Ammon's horn (tissue), 1 donor: ENCODE measurements at places on chromosomes 3 and 15.

- DNase-seq = no peak
These were observed 108.7 kb downstream of the GALK2 start for GRCh38 chr15:49278751-49279150.

- peak; percentile 14 for DNase-seq
These were observed 47.2 kb upstream of the KPNA4 start for GRCh38 chr3:160612386-160613075.

GRCh38 chr3:38327335-38328009 lies 19.1 kb upstream of the XYLB start:
- DNase-seq = no peak

GRCh38 chr3:127260826-127261555 lies 26.9 kb downstream of the PRR20G start:
- no peak for DNase-seq

- no peak for DNase-seq
These were observed 6.5 kb downstream of the KLF13 start for GRCh38 chr15:31333119-31333518.

- DNase-seq = peak; percentile 24
These were observed 53.0 kb downstream of the GAP43 start for GRCh38 chr3:115676336-115676735.

- DNase-seq = no peak
These were observed 69.8 kb downstream of the HES1 start for GRCh38 chr3:194205675-194206133.

DNA sequence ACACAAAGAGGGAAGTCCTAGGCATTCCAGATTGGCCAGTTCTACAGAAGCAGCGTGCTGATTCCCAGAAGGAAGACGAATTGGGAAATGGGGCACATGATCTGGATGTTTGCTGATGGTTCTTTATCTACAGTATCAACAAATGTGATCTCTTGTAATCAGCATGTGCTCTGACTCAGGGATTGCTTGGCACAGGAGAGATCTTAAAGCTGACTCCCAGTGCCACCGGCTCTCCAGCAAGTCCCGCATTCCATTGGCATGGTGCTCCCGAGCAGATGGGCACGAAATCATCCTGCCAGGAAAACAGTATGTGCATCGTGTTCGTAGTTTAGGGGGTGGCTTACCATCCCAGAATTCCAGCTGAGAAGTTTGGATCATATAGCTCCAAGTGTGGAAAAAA lies 259.9 kb upstream of the NR2F2 start:
- no peak for DNase-seq

DNA sequence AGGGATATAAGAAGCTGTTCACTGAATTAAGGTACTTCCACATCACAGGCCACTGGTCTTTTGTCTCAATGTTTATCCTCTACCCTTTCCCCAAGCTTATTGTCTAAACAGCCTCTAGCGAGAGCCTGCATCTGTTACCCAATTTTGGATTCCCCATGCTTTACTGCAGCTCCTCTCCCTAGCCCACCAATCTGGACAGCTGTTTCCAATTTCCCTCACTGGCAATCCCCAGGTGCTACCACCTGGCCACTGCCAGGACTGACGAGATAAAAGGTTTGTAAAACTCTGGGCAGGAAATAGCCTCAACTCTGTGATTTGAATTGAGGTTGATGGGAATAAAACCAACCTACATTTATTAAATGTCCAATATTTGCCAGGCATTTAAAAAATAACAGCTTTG lies 58.0 kb upstream of the TEX9 start:
- no peak for DNase-seq

- no peak for DNase-seq
These were observed 8.2 kb downstream of the HDC start for GRCh38 chr15:50257332-50257731.

DNA sequence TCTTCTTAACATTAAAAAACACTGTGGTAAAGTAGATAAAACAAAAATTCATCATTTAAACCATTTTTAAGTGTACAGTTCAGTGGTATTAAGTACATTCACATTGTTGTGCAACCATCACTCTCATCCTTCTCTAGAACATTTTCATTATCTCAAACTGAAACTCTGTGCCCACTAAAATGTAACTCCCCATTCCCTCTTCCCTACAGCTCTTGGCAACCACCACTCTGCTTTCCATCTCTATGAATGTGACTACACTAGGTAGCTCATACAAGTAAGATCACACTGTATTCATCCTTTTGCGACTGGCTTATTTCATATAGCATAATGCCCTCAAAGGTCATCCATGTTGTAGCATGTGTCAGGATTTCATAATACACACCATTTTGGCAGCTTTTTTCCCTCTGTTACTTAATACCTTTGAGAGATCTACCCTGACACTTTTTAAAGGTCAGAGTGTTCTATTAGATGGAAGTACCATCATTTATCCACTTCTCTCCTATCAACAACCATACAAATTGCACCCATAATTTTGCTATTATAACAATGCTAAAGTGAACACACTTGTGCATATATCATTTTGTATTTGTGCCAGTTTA lies 42.9 kb upstream of the FRMD4B start:
- DNase-seq = no peak

DNA sequence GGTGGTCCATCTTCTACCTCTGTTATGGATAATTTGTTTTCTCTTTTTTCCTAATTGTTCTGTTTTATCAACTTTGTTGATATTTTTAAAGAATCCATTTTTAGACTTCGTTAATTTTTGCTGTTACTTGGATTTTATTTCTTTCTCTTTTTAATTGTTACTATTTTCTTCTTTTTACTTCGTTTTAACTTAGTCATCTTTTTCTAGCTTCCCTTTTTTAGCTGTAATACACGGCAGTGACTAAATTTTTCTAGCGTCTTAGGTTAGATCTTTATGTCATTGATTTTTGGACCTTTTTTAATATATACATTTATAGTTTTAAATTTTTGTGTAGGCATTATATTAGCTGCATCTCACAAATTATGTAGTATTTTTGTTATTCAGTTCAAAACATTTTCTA lies 33.1 kb downstream of the ARIH2 start:
- DNase-seq = no peak

GRCh38 chr3:195097331-195098255 lies 173.4 kb downstream of the XXYLT1 start:
- DNase-seq = no peak

- peak; percentile 72 for DNase-seq
These were observed 146.6 kb downstream of the SERPINI1 start for GRCh38 chr3:167882057-167882667.

DNA sequence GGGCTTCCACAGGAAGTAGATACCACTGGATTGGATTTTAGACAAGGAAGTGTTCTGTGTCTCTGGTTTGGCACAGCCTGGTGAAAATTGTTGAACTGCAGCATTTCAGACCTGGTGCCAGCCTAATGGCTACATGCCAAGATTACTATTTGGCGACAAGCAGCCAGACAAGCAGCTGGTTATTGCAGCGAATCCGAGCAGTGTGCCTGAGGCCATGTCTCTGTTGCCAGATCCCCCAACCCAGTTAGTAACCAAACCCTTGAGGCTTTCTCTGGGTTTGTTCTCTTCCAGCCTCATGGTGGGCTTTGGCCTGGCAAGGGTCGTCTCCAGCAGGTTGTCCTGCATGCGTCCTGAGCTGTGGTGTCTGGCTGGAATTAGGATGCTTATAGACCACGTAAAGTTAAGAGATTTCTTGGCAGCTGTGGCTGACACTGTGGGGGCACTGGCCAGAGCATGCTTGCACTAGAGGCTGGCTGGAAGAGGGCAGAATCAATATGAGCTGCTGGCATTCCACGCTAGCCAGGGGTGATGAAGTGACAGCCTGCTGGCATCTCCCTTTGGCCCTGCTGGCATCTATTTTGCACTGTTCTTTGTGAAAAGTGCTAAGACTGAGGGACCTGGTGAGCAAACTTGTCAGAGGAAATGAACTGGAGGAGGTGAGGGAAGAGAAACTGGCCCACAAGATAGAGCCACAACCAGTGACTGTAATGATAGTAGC lies 172.6 kb downstream of the RBMS3 start:
- peak; percentile 56 for DNase-seq

DNA sequence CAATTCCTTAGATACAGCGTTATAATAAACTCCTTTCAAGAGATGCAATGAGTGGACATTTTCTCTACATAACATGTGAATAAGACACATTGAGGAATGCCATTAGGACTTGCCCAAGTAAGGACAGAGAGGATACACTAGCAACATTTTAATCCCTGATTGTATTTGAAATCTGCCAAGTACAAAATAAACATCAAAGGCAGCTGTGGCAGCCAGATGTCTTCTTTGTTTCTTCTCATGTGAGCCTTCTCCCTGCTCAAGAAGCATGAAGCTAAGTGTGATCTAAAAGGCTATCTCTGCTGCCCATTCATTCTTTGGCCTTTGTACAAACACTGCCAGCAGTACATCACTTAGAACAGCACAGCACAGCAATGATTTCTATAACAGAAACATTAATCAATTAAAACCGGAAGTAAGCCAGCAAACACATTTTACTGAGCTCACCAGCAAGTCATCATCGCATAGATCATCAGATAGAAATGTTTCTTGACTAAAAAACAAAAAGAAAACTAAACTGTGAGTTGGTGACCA lies 364.0 kb downstream of the CNTN6 start:
- no peak for DNase-seq

DNA sequence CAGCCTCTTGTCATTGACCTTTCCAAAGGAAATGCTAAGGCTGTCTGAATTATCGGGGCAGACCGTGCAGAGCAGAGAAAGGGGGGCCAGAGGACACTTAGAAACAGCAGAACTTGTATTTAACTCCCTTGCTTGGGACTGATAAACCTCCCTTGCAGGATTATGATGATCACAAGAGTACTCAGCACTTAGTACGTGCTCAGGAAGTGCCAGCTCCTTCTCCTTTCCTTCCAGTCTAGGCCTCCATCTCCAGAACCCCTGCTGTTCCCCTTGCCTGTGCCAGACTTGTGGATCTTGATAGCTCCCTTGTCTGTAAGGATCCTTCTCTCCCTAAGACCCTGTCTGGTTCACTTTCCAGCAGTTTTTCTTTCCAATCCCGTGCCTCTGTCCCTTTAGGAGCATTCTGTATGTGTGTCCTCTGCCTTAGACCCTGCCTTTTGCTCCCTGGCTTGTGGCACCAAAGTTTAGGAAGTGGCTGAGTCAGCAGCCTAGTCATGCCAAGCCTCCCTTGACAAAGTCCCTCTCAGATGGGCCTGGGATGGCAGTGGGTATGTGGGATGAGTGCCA lies 747 bp downstream of the SORD start:
- DNase-seq = peak; percentile 24

GRCh38 chr3:184880276-184881019 lies 68.5 kb downstream of the VPS8 start:
- DNase-seq = no peak

DNA sequence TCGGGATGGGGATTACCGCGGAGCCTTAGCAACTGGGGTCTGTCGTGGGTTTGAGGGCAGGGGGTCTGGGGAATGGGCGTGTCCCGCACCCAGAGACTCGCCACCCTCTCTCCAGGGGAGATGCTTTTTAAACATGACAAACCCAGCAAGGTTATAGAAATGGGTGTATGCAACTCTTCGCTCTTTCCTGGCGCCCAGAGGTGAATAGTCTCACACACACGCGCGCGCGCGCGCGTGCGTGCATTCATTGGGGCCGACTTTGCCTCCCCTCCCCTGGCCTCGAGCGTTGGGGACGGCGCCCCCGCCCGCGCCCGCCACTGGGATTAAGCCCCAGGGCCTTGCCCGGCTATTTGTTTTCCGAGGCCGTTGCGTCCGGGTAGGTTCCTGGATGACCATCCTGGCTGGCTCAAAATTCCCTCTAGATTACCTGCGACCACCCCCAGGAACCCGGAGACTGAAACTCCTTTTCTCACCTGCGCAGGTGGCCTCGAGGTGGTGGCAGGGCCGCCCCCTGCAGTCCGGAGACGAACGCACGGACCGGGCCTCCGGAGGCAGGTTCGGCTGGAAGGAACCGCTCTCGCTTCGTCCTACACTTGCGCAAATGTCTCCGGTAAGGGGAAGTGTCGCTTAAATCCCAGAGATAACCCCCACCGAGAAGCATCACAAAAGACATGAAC lies 777 bp downstream of the GPR160 start:
- DNase-seq = no peak

DNA sequence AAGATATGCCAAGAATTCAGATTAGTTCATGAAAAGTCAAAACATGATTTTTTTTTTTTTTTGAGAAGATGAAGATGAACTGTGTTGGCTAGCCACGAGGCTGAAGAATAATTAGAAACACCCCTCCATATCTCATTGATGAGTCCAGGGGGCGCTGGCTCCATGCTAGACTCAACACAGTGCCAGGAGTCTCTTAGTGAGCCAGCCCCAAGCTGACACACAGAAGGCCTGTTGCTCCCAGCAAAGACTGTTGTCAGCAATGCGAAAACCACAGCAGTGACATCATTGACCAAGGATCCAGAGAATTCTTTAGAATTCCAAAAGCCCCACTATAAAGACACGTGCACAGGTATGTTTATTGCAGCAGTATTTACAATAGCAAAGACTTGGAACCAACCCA lies 185.2 kb downstream of the ANXA2 start:
- no peak for DNase-seq

GRCh38 chr3:14691239-14691638 lies 16.3 kb downstream of the C3orf20 start:
- no peak for DNase-seq

DNA sequence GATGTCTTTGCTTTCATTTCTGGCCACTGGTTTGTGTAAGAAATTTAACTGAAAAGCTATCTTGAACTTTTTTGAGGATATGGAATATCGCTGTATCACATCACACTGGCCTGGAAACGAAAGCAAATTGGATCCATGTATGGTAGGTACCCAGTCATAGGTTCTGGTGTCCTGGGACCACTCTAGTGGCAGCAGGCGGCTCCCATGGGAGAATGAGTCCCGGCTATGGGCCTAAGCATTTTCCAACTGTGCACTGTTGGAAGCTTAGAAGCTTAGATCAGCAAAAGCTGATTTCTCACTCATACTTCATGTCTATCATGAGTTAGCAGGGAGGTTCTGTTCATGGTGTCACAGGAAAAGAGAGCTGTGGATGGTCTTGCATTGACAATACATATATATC lies 323.2 kb downstream of the PLCL2 start:
- DNase-seq = no peak

DNA sequence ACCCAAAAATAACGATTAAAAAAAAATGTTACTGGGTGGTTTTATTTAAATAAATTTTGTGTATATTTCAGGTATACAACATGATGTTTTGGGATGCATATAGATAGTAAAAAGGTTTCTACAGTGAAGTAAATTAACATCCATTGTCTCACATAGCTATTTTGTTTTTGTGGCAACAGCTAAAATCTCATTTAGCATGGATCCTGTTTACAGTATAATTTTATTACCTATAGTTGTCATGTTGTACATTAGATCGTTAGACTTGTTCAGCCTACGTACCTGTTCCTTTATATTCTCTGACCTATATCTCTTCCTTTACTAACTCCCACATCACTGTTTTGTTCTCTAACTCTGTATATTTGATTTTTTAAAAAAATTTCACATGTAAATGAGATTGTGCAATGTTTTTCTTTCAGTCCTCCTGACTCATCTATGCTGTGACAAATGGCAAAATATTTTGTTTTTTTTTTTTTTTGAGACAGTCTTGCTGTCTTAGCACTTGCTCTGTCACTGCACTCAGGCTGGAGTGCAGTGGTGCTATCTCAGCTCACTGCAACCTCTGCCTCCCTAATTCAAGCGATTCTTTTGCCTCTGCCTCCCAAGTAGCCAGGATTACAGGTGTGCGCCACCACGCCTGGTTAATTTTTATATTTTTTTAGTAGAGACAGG lies 45.6 kb downstream of the OIP5 start:
- no peak for DNase-seq
